NCI-H1417 treated with DMSO at 0.1 percent for 48 hours (cell line): ENCODE measurements at places on chromosomes 7 and 10.

DNA sequence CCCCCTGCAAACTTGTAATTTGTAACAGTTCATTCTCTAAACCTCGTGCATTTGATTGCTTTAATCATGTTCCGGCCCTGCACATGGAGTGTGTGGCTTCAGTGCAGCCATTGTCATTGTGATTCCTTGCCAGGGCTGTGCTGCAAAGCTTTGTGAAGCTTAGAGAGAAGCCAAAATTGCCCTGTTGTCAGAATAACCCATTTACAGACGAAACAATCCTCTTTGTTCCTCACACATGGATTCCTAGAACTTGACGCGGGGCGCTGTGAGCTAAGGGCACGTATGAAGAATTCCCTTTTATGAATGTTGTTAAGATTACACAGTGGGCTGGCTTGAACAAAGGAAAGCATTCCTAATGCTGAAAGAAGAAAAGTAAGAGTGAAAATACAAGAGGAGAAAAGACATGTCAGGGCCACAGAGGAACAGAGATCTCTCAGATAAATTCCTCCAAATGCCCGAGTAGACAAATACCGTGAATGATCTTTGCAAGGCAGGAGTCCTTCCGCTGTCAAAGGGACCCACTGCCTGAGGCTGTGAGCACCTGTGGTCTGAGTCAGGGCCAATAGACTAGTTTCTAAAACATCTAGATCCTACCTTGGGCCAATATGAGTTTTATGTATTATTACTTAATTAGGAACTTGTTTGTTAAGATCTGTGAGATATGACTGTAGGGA is 205.4 kb upstream of the C7orf33 start:
- DNase-seq = no peak

GRCh38 chr7:3482147-3482921 is 181.3 kb downstream of the SDK1 start:
- no peak for DNase-seq

- no peak for DNase-seq
Observed at GRCh38 chr10:129541200-129541599, 74.2 kb downstream of the MGMT start.

GRCh38 chr7:46927131-46927810 is 654.6 kb downstream of the TNS3 start:
- no peak for DNase-seq

- no peak for DNase-seq
Observed at GRCh38 chr10:20682782-20683181, 214.3 kb downstream of the NEBL start.

- no peak for DNase-seq
Observed at GRCh38 chr7:44195889-44196288, 4.9 kb upstream of the YKT6 start.

DNA sequence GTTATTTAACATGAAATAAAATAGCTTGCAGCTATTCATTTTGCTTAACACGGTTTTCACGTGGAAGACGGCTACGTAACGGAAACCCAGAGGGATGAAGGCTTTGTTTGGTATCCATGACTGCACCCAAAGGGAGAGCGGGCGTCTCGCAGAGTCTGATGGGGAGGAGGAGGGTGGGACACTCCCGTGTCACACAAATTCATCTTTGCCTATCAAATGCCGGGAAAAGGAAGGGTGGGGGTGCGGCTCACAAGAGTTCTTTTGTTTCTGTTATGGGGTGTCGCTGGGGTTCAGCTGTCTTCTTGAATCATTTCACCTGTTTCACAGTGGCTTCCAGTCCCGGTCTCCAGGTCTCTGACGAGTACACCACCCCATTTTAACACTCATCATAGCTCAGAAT is 108.5 kb downstream of the ZRANB1 start:
- no peak for DNase-seq

GRCh38 chr7:16779051-16779450 is 25.5 kb downstream of the TSPAN13 start:
- DNase-seq = no peak

DNA sequence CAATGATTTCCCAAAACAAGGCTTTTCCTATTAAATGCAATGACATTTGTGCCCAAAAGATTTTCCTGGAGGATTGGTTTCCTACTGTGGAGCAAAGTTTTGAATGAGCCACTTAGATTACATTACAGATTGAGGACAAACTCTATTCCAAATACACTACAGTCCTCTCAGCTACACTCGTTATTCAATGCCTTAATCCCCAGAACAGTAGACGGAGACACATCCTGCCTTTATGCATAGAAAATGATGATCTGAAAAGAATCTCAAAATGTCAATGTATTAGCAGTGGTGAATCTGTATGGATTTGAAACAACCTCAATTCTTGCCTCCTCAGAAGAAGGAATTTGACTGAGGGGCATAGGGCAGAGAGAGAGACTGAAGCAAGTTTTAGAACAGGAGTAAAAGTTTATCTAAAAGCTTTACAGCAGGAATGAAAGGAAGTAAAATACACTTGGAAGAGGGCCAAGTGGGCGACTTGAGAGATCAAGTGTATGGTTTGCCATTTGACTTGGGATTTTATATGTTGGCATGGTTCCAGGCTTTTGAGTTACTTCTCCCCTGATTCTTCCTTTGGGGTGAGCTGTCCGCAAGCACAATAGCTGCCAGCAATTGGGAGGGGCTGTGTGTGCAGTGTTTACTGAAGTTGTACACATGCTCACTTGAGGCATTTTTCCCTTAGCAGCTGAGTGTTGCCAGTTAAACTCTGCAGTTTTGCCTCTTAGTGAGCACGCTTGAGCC is 891.9 kb upstream of the MBL2 start:
- no peak for DNase-seq

- no peak for DNase-seq
Observed at GRCh38 chr10:13066527-13066926, 33.4 kb upstream of the OPTN start.

- DNase-seq = no peak
Observed at GRCh38 chr7:151782598-151783448, 94.1 kb downstream of the PRKAG2 start.

DNA sequence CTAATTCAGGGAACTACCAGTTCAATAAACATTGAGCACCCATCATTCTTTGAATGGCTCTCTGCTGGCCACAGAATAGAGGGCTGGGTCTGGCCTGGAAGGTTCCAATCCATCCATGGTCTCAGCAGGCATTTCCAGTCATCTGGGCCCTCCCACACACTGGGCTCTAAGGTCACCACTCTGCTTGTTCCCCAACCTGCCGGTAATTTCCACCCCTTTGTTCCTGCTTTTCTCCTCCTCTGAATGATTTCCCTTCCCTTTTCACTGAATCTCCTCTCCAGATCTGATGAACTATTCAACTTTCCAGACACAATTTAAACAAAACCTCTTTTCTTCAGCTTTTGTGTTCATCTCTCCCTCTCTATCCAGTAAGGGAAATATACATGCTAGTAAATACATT is 2.6 kb downstream of the BZW2 start:
- no peak for DNase-seq

DNA sequence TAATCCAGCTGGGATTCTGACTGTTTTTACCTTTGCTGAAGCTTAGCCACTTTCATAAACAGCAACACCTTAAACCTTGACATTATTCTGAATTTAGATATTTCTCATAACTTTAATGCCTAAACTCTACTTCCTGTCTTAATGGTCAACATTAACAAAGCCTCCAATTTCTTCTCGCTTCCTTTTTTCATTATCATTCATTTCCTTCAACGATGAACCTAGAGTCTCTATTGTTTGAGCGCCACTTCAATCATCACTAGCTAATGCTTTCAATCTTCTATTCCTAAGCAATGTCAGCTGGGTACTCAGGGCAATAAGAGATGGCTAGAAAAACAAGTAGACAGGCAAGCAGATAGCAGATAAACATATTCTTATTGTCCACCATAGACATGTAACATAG is 96.6 kb upstream of the TMEM196 start:
- no peak for DNase-seq

DNA sequence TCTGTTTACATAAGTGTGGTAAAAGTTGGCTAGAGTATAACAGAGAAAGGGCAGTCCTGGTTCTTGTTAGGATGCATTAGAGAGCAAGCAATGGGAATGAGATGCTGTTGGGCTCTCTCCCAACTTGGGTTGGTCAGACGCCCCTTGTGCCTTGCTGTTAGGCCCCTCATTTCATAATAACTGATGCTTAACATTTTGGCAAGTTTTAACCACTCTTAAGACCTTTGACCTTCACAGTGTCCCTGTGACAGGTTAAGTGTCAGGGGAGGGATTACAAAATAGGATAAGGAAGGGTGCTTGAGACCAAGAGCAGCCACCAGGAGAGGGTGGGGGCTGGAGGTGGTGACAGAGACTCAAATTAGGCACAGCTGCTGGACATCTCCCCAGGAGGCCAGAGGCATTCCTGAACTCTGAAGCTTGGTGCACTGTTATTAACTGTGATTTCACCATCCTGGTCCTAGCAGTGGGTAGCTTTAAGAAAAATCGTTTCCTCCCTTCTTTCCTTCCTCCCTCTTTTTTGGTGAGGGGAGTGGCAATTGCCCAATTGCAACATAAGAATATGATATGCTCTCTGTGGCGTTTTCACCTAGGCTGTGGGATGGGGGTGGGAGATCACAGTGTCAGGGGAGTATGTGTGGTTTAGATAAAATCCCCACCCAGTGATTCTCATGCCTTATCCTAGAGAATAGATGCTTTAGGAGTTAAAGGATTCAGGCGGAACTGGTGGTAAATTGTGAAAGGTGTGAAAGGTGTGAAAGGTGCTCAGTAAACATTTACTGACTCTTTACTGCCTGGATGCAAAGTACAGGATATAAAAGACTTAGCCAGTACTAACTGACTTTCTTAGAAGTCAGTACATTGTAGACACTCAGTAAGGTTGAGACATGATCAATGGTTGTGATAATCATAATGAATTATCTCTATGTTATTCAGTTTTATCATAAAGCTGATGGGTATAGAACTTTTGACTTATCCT is 270.5 kb downstream of the BICC1 start:
- DNase-seq = no peak

- no peak for DNase-seq
Observed at GRCh38 chr7:131021460-131021859, 287.5 kb upstream of the KLF14 start.

GRCh38 chr7:135710417-135711138 is 17.4 kb downstream of the SLC13A4 start:
- DNase-seq = no peak

GRCh38 chr10:127386606-127387327 is 162.3 kb upstream of the NPS start:
- no peak for DNase-seq

DNA sequence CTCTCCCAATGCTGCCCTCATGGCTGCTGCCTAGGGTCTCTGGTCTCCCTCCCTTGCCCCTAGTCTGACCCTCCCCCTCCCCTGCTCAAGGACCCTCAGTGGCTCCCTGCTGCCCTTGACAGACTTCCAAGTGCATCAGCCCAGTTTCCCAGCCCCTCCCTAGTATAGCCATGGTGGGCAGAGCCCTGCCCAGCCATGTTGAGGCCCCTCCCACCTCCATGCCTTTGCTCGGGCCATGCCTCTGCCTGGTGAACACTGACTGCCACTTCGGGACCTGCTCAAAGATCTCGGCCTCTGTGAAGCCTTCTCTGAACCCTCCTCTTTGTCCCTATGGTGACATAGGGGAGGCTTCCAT is 73.2 kb downstream of the MYL10 start:
- no peak for DNase-seq

- DNase-seq = no peak
Observed at GRCh38 chr10:70584909-70585544, 17.5 kb downstream of the PRF1 start.

DNA sequence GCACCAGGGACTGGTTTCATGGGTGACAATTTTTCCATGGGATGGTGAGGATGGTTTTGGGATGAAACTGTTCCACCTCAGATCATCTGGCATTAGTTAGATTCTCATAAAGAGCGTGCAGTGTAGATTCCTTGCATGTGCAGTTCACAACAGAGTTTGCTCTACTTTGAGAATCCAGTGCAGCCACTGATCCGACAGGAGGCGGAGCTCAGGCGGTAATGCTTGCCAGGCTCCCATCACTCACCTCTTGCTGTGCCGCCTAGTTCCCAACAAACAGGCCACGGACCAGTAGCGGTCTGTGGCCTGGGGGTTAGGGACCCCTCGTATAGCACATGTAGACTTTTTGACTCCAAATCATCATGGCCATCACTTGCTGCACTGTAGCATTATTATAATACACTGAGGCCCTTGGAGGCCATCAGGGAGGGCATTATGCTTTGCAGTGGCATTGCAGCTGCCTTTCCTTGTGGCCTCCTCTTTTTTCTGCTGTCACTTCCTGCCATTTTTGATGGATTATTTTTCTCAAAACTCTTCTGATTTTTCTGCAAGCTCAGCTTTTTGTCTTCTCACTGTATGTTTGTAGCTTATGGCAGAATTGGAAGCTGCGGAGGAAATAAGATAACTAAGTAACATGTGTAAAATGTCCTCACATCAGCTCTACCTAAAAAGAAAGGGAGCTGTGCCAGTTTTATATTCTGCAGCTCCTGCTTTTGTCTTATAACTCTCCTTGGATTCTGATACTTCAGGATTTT is 18.5 kb downstream of the CSGALNACT2 start:
- no peak for DNase-seq

DNA sequence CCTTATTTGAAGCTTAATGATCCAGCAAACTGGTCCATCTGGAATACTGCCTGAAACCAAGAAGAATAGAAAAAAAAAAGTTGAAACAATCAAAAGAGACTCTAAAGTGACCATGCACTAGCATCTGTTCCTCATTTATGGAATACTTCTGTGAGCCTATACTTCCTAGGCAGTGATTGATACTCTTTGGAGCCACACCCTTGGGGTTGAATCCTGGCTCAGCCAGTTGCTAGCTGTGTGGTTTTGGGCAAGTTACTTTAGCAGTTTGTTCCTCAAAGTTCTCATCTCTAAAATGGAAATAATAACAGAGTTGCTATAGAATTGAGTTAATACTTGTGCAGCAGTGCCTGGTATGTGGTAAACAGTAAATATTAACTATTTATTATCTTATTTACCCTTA is 208.9 kb downstream of the GPR158 start:
- no peak for DNase-seq

DNA sequence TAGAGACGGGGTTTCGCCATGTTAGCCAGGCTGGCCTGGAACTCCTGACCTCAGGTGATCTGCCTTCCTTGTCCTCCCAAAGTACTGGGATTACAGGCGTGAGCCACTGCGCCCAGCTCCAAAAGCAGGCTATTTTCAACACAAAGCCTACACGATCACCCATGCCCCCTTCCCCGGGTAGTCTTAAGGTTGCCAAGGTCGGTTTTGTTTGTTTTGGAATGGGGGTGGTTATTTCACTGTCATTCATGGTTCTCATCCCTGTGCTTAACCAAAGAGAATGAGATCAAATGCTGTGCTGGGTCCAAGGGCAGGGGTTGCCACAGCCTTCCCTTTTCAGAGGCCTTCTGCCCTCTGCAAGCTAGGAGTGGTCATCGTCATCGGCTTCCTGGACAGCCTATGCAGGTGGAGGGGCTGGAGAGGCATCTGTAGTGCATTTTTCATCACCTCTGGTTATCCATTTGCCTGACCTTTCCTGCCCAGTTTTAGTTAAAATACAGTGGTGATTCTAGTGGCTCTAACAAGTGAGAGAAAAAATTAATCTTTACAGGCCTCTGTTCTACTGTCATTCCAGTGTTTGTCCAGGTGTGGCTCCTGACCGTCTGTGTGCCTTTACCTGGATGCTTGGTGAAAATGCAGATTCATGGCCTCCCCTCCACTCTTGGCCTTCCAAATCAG is 11.4 kb downstream of the BLVRA start:
- no peak for DNase-seq
